Renal pelvis (tissue), 12 donors: ENCODE measurements at places on chromosomes 7 and 10.

DNA sequence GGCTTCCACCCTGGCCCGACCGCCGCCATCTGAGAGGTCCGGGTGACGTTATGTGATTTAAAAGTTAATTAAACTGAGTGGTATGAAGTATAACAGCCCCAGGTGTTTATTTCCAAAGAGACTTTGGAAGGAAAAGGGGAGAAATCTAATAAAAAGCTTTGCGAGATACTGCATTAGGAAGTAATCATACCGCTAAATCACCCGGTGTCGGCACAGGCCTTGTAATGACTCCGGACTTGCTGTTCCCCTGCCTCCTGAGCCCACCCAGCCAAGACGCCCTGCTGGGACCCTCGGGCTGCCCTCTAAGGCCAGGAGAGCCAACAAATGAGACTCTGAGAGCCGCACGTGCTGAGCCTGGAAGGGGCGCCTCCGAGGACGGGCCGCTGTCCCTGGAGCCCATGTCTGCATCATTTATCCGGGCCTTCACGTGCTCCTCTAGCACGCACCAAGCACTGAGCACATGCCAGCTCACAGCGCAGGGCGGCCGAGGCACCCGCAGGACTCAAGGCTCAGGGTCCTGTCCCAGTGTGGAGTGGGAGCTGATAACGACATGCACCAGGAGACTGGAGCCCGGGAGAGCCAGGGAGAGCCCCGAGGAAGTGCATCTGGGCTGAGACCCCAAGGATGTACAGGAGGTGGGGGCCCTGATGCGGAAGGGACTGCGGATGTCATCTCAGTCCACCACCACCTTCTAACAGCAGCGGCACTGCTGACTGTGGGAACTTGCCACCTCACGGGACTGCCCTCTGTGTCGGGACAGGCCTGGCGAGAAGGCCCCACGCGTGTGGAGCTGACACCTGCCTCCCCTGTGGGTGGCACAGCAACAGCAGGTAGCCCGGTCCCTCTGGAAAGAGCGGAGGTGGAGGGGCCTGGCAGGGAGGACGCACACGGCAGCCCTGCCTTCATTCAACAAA lies 182.7 kb downstream of the ELFN1 start:
- DNase-seq, result no peak

- no peak for DNase-seq
Measured at GRCh38 chr10:31101123-31101522, 69.5 kb upstream of the ZNF438 start.

DNA sequence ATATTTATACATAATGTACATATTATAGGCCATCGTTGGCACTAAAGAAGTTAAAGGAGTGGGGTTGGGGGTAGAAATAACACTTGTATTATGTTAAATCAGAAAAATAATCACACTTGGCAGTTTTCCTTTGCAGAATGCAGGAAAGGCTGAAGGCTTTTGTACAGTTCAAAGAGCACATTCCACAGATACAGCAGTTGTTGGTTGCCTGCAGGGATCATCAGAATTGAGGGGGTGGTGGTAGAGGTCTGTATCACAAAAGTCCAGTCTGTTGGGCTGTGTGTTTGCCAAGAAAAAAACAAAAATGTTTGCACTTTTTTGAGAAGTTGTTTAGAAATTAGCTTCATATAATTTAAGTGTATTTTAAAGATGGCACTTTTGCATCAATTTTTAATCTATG lies 231.8 kb upstream of the FOXP2 start:
- DNase-seq, result no peak

GRCh38 chr10:4082861-4083260 lies 297.9 kb upstream of the KLF6 start:
- no peak for DNase-seq

- no peak for DNase-seq
Measured at GRCh38 chr10:13670311-13670710, 83.5 kb downstream of the PRPF18 start.

GRCh38 chr7:122674502-122674901 lies 24.4 kb downstream of the RNF133 start:
- DNase-seq, result no peak

DNA sequence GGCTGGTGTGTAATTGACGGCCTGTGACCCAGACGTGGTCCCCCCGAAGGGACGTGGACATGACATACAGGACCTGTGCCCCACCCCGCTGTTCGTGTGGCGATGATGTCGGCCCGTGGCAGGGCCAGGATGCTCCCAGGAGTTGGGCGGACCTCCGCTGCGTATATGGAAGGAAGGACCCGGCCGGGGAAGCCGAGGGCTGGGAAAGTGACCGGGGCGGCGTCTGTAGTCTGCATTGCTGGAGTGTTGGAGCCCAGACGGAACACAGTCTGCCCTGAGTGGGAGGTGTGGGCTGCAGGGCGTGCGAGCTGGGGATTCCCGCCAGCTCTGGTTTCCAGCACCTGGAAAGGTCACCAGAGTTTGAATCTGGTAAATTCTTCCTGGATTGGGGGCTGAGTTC lies 45.0 kb upstream of the FOXL3 start:
- no peak for DNase-seq
